ENCODE measurements at places on chromosomes 5 and 9.

DNA sequence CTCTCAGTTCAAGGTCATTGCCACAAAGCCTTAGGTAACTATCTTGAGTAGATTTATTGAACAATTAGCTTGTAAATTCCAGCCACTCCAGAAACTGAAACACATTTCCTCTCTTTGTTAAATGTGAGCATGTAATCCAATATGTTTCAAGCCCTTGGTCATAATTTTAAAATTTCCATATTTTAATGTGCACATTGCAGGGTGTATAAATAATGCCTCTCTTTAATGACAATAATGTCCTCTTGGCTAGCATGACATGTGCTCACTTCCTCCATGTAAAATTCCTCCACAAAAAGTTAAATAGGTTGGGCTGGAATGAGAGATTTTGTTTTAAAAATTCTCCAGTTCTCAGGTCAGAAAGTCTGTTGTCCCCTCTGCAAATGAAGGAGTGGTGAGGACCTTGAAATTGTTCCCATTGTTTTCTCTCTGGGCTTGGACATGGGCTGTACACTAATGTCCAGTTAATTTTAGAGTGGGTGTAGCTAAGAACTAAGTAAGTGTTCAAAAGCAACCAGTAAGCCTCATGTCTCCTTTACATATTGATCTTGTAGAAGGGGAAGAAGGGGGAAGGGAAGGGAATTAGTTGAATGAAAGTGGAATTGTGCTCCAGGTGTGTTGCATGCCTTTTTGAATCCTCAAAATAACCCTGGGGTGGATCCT lies 2.9 kb downstream of the PPP3R2 start:
- no peak for DNase-seq

- no peak for DNase-seq
Observed at GRCh38 chr5:172730981-172731679, 39.9 kb downstream of the DUSP1 start.

DNA sequence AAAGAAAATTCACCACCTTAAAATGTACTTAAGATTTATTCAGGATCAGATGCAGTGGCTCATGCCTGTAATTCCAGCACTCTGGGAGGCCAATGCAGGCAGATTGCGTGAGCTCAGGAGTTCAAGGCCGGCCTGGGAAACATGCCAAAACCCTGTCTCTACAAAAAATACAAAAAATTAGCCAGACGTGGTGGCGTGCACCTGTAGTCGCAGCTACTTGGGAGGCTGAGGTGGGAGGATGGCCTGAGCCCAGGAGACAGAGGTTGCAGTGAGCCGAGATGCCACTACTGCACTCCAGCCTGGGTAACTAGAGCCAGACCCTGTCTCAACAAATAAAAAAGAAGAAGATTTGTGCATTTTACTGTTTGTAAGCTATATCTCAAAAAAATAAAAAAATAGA lies 34.7 kb upstream of the GFPT2 start:
- DNase-seq = no peak

GRCh38 chr9:4196376-4196775 lies 103.5 kb downstream of the GLIS3 start:
- DNase-seq = no peak

DNA sequence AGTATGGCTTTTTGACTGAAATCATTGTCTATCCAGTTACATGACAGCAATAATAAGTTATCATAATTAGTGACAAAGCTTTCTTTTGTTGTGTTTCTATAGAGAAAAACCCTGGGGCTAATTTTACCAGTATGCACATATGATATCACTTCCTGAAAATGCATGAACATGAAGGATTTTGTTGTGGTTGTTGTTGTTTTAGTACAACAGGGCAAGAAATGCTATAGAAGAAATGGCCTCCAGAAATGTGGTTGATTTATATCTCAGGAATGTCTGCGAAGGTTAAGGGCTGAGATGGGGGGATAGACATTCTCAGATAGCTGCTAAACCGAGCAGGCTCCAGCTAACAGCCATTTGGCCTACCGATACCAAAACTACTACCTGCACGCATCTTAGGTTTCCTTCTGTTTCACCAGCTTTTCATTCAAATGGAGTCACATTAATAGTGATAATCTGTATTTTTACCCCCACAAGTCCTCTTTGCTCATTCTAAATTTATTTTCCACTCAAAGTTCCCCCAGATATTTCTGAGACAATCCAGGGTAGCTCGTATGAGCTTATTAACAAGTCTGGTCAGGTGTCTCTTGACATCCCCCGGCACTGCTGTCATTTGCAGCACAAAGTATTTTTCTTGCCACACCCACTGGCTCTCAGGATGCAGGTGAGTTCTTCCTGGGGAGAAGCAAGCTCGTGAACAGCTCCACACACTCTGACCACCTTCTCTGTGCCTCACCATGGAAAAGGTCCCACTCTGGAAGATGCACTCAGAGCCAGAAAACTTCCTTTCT lies 232.4 kb upstream of the GAS1 start:
- DNase-seq = no peak

Measured in NCI-H82 (cell line).